Amygdala (tissue), 56 donors: ENCODE measurements at places on chromosomes 6 and 20.

DNA sequence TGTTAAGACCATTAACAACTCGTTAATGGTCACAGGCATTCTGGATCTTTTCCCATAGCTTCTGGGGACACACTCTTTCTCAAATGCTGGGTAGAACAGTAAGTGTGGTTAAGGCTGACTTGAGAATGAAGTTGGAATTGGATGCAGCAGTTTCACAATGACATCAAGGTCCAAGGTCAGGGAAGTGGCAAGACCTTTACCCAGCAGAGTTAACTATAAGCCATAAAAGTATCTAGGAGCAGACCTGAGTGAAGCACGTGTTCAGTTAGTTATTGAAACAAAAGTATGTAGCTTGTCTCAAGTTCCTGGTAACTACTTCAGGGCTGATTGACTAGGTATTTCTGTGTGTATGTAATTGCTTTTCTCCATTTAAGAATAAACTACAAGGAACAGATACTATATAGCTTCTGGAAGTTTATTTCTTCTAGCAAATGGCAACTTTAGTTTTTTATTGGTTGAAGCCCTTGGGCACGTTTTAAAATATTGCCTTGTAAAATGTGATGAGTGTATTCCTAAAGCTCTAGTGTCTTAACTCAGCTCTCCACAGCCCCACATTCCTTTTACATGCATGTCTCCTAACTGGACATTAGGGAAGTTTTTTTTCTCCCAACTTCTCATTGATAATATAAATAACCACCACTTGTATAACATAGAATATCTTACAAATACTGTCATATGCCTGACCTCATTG, 479.0 kb upstream of the CITED2 start:
- no peak for DNase-seq

DNA sequence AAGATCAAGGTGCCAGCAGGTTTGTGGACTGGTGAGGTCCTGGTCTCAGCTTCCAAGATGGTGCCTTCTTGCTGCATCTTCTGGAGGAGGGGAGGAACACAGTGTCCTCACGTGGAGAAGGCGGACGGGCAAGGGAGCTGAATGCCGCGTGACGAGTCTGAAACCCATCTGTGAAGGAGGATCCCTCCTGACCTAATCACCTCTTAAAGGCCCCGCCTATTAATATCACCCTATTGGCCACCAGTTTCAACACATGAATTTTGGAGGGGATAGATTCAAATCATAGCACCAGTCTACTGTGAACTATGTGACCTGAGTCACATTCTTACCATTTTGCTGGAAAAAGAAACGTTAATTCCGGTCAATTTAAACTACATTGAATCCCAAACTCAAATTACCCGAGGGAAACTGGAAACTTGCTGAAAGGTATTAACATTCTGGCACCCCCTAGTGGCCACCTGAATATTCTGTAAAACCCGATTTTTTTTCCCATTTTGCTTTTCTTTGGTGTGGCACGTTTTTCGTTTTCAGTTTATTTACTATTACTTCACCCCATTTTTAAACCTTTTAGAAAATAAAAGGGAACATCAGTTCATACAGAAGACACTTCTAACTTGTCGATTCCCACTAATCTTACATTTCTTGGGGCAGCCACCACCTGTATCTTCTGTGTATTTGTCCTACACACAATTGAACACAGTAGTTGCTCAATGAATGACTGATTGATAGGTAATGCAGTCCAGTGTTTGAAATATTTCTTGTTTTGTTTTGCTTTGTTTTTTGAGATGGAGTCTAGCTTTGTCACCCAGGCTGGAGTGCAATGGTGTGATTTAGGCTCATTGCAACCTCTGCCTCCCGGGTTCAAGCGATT, 17.9 kb upstream of the CCDC170 start:
- DNase-seq, result no peak

GRCh38 chr6:130313206-130313605, 52.6 kb upstream of the TMEM200A start:
- DNase-seq, result no peak

DNA sequence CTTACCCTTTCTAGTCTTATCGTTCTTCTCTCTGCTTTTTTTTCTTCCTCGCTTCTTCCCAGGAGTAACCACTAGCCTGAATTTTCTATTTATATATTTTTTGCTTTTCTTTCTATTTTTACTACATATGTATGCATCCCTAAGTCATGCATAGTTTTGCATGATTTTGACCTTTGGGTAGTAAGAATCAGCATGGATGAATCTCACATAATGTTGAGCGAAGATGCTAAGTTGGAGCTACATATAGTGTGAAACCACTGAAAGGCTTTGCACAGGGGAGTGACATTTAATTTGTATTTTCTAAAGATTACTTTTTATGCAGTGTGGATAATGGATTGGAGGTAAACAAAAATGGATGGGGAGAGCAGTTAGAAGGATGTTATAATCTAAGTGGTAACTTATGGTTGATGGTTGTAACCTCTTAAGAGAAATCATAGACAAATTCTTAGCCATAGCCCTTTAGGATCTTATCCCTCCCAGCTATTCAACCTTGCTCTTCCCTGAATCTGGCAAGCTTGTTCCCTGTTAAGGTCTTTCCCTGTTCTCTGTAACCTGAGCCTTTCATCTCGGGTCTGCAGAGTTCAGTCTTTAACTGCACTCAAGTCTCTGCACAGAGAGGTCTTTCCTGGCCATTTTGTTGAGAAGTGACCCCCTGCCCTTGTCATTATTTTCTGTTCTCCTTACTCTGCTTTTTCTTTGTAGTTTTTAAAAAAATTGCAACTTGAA, 18.0 kb downstream of the PEX7 start:
- DNase-seq, result no peak

- DNase-seq, result no peak
These were observed 422.8 kb downstream of the CBLN4 start for GRCh38 chr20:55582498-55582897.

DNA sequence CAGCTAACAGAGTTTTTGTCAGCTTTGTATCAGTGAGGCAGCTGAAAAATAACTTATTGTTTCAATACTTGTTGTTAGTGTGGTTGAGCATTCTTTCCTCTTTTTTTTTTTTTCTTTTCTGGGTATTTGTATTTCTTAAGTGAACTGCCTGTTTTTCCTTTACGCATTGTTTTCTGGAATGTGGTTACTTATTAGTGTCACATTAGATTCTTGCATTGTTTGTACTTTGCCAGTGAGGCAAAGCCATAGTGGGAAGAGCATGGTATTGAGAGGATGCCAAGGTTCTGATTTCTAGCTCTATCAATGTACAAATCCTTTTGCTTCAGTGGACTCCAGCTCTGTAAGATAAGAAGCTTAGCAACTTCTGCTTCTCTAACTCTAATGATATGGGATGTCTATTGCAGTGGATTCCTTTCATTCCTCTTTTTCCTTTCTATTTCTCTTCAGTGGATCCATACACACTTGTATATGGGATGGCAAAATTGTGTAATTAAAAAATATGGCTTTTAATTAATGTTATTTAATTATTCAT, 3.9 kb downstream of the CDKAL1 start:
- DNase-seq, result no peak

GRCh38 chr6:166862287-166862977, 93.9 kb downstream of the RNASET2 start:
- no peak for DNase-seq

GRCh38 chr20:47241345-47241781, 115.1 kb downstream of the ZMYND8 start:
- DNase-seq, result no peak

- no peak for DNase-seq
These were observed 146.6 kb downstream of the DHX35 start for GRCh38 chr20:39108746-39109145.

DNA sequence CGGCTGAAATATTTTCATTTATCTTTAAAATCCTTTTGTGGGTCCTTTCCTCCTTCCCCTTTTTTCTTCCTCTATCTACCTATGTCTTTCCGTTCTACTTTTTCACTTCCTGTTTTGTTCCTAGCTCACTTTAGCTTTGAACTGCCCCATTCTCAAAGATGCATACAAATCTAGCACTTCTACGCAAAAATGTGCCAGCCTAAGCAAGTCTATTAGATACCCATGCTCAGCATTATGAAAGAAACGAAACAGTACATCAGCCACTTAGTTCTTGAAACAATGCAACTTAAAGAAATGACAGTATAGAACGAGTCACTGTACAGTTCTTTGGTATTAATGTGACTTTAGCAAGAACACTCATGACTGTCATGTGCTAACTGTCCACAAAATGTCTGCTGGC, 47.3 kb upstream of the MARCKS start:
- DNase-seq, result no peak

- no peak for DNase-seq
These were observed 6.2 kb downstream of the TRIM38 start for GRCh38 chr6:25968769-25969168.

DNA sequence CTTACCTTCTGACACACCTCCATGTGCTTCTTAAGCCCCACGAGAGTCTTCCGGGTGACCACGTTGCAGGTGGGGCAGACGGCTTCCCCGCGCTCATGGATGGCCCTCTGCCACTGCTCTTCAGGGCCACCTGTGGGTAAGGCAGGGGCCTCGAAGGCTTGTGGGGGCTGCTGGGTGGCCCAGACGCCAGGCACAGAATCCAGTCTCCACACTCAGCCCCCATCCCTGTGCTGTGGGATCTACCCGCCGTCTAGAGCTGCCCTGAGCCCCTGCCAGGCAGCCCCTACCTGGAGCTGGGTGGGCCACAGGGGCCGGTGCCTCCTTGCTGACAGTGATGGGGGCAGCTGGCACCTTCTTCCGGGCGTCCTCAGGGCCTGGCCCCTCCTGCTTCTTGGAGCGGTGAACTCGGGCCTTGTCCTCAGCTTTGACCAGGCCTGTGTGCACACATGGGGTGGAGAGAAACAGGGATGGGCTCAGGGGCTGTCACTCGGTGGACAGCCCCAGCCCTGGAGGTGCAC, 5.9 kb downstream of the ZNF512B start:
- DNase-seq, result no peak

GRCh38 chr20:41173791-41174341, 36.5 kb downstream of the PLCG1 start:
- DNase-seq, result no peak

GRCh38 chr6:55433446-55434130, 106.3 kb downstream of the GFRAL start:
- no peak for DNase-seq

DNA sequence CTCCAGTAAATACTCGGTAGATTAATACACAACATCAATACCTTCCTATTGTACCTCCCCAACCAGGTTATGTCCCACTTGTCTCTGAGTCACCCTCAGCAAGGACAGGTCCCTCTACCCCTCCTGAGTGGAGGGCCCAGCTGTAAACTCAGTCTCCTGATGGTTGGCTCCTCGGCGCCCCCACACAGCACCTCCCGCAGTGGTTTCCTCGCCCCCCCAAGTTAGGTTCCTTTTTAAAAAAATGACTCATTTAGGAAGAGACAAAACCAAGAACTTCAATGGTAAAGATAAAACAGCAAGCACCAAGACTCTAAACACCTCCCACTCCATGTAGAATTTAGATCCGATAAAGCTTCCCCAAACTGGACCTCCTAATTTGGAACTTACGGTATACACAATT, 83.5 kb downstream of the TRERF1 start:
- DNase-seq, result no peak

DNA sequence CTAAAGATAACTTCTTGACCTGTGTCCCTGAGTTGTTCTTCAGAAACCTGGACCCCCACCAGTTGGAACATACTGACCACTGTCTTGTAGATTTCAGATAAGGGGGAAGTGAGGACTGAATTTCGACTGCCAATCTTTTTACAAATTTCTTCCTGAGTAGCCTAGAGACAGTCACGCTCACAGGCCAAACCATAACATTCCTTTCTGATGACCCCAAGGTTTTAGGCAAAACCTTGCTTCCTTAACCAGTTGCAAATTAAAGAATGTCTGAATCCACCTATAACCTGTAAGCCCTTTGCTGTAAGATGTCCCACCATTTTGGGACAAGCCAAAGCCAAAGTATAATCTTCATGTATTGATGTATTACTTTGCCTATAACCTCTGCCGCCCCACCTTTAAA, 306.9 kb downstream of the LRFN2 start:
- DNase-seq, result no peak

GRCh38 chr20:51272401-51272800, 249.5 kb upstream of the KCNG1 start:
- DNase-seq, result no peak

DNA sequence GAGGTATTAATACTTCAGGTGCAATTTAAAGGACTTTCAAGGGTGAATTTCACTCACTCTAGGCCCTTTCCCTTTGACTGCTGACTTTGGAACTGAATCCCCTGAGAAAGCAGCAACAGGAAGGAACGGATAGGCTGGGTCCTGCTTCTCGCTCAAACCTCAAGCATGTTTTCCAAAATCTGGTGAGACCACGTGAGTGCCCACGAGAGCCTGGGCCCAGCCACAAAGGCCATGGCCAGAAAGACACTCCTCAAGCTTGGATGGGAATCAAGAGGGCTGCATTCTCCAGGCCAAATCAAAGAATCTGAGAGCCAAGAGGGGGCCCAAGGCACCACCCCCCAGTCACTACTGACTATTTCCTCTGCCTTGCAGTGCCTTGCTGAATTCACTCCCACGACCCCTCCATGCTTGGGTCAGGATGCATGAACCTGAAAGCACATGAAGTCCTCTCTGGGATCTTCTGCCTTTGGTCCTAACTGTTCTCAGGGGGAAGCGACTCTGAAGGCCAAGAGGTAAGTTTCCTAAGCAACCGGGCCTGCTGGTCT, 146.1 kb downstream of the NFATC2 start:
- DNase-seq, result no peak

DNA sequence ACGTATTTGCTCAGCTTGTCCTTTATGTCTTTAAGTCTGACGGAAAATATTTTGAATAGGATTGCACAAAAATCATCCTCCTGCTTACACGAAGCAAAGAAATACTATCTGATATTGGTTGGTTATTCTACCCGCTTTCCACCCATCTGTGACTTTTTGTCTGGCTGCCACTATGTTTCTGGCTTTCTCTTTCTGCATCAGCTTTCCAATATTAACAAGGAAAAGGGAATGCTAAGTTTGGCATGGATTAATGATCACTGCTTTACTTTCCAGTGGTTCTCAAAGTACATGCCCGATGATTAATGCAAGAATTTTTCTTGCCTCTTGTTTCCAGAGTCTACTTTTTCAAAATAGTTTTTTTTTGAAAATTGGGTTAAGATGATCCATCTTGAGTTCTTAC, 57.0 kb downstream of the RNF144B start:
- DNase-seq, result no peak
